Stimulated activated CD4-positive, alpha-beta T cell treated with anti-CD3 and anti-CD28 coated beads, TNF-alpha, amount 100 ng/mL, for 48 hours (primary cell): ENCODE measurements at places on chromosomes 13 and 19.

DNA sequence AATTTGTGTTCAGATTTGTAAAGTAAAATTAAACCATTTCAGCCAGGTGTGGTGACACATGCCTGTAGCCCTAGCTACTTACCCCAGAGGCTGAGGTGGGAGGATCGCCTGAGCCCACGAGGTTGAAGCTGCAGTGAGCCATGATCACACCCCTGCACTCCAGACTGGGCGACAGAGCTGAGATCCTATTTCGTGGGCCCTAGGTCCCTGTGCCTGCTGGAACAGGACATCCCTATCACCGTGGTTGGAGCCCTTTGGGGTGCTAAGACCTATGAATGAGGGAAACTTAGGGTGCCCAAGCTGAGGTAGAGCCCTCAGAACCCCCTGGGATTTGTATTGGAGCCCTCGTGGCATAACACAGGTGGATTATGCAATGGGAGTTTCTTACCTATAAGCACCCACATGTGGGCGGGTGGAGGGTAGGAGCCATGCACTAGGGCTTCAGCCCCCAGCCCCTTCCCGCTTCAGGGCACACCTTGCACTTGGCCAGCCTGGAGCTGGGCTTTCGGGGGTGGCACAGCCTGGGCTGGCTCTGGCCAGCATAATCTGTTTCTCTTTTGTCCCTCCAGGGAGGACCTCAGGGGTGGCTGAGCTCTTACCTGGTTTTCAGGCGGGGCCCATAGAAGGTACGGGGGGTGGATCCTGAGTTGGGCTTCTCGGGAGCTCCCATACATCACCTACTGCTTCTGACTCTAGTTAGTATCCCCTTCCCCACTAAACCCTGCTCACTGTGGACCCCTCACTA is 7.2 kb upstream of the USF2 start:
- no peak for DNase-seq

DNA sequence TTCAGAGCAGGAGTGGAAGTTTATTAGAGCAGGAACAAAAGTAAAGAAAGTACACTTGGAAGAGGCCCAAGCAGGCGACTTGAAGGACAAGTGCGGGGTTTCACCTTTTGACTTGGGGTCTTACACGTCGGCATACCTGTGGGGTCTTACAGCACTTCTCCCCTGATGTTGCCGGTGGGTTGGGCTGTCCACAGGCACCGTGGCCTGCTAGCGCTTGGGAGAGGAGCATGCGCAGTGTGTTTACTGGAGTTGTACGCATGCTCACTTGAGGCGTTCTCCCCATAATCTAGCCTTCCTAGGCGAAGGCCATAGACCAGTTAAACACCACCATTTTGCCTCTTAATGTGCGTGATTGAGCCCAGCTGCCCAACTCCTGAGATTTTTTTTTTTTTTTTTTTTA is 25.0 kb upstream of the PLEKHF1 start:
- DNase-seq = no peak

- no peak for DNase-seq
Observed at GRCh38 chr13:46342538-46342937, 44.5 kb downstream of the RUBCNL start.

DNA sequence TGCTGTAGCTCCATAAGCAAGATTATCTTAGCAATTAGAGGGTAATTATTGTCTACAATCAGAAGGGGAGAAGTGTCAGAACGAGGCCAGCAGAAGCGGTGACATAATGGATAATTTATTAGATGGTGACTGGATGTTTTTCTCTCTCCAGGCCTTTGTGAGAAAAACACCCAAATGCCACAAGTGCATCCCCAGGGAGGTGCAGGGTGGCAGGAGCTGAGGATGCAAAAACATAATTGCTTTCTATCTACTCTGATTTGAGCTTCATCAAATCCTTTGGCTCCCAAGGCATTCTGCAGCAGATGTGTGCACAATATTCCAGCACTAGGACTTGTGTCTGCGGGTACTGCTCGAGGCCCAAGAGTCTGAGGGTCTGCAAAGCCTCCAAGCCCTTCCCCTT is 220.1 kb upstream of the SERP2 start:
- DNase-seq = no peak

DNA sequence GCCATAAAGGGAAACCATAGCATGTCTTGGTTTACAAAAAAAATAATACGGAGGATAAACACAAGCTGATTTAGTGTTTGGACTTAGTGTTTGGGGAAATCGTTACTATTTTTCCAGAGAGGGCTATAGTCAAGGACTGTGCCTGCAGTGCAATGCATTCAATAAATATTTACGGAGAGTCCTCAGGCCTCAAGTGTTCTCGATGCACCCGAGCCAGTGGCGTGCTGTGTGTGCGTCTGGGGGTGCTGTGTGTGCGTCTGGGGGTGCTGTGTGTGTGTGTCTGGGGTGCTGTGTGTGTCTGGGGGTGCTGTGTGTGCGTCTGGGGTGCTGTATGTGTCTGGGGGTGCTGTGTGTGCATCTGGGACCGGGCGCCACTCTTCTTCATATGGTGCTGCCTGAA is 71.7 kb upstream of the GTF3A start:
- DNase-seq = no peak

DNA sequence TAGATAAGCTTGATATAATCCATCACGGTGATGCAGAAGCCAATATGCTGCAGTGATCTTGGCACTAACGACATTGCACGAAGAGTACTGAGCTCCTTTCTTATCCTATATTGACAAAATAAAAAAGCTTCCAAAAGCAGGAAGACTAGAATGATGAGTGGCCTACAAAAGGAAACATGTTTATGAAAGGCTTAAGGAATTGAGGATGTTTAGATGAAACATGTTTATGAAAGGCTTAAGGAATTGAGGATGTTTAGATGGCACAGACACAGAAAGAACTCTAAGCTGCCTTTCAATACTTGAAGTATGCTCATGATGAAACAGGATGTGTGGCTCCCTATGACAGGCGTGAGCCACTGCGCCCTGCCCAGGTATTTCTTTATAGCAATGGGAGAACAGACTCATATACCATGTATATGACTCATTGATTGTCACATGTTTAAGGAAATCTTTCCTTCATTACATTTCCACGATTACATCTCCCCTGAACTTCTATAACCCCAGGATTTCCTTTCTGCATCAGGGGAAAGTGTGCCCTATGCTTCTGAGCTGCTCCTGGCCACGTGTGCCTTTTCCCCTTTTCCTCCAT is 690.8 kb upstream of the ARGLU1 start:
- no peak for DNase-seq

GRCh38 chr13:99905224-99905623 is 66.3 kb downstream of the ZIC5 start:
- DNase-seq = no peak

GRCh38 chr13:36362914-36363313 is 16.7 kb upstream of the SPART start:
- DNase-seq = no peak

DNA sequence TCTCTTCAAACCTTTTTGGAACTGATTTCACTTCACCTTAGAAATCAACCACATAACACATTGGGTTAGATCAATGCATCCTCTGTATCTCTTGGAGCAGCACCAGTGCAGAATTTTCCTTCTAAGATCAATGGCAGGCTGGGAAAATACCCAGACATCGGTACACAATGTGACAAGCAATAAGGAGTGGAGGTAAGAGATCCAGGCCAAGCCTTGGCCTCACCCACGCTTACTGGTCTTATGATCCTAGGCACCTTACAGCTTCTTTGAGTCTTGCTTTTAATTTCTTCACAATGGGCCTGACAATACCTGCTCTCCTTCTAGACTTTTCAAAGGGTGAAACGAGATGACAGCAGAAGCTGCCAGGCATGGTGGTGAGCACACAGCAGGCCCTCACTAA is 232.0 kb downstream of the LACC1 start:
- DNase-seq = no peak

- DNase-seq = no peak
Observed at GRCh38 chr19:36081385-36081784, 26.7 kb downstream of the WDR62 start.

DNA sequence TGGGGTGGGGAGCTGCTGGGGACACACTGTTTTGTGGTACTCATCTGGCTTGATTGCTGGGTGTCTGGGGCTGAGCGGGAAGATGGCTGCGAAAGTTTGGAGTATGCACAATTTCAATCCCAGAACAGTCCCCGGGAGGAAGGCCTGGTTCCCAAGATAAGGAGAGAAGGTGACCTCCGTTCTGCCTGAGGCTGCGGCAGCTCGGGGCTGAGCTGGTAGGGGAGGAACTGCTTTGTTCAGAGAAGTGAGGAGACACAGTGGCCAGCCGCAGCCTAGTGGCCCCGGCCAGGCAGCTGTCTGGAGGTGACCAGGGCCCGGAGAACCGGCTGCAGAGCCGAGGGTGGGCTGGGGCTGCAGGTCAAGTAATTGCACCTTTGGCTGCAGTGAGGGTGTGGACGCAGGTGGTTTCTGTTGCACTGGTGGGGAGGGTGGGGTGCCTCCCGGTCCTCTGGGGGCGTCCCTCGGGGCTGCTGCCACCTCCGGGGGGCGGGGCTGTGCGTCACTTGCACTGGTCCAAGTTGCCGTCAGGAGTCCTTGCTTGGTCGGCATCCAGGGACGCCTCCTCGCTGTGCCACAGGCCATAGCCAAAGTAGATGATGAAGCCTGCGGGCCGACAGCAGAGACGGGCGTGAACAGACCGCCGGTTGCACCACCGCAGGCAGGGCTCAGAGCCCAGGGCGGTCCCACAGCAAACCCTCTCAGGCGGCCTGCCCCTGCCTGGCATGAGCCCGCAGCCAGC is 81.3 kb downstream of the SLC7A1 start:
- DNase-seq = no peak

GRCh38 chr19:7947939-7948338 is 4.5 kb upstream of the TIMM44 start:
- DNase-seq = no peak
